ENCODE measurements at places on chromosomes 2 and 18.

DNA sequence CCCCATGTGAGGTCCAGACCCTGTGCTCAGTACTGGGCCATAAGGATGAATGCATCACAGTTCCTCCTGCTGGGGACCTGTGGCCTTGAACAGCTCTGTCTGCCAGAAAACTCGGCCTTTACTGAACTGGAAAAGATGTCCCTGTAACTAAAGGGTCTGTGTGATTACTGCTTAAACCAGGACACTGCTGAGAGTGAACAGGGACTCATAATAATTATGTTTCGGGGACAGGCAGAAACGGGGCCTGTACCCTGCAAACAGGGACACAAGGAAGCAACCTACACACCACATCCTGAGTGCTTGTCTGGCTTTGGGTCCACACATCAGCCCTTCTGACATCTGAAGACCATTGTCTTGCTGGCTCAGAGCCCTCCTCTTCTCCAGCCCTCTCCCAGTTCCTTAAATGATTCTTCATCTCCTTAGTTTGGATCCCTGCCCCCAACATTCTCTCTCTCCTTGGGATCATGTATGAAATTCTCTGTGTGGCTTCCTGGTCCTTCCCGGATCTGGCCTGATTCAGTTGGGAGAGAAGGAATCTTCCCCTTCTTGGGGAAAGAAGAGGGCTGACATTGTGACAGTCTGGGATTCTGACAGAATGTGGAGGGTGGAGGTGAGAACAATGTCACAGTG is 248.0 kb downstream of the MYCN start:
- DNase-seq = no peak

- no peak for DNase-seq
These were observed 83.6 kb downstream of the MREG start for GRCh38 chr2:215929602-215930335.

DNA sequence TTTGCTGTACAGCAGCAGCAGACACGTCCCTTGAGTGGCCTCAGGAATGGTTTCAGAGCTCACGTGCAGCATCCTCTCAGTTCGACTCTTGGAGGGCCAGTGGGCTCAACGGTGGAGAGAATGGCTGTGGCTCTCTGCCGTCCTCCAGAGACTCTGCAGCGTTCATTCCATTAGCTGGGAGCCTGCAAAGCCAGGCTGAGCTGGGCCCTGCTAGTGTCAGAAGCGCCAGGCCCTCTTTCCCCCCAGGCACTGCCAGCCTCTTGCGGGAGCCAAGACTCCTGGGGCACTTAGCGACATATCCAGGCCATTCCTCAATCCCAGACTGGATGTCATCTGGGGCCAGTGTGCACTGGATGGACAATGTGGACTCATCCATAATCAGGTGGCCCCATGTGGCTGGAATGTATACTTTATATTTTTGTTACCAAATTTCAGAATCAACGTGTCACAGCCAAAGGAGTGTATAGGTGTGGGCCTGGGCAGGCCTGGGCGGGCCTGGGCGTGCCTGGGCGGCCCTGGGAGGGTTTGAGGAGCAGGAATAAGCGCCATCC is 125.1 kb upstream of the EPAS1 start:
- DNase-seq = no peak

- no peak for DNase-seq
These were observed 950.3 kb downstream of the SOCS6 start for GRCh38 chr18:71238974-71239624.

- DNase-seq = no peak
These were observed 33.4 kb downstream of the PUM2 start for GRCh38 chr2:20317197-20317596.

DNA sequence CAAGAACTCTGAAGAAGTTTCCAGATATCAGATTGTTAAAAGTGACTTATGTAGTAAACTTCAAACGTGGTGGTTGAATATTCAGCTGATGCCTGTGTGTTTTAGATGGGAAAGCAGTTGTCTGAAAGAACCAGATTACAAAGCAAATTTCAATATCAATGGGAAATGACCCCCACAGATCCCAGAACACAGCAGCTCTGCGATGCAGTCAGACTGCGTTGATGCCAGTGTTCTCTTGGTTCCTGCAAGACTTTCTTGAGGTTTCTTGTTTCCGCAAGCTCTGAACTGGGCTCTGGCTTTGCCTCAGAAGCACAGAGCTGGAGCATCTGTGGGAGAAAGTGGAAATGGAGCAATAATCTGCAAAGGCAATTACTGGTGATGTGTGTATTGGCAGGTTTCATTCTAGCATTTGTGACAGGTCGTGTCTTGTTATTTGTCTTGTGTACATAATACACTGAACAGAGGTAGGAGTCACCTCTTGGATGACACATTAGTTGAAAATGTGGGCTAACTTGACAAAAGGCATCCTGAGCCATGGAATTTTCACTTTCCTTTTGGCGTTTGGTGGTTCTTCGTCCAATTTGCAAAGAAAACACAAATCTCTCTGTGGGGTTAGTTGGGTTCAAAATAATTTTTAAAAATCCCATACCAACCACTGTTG is 10.8 kb upstream of the LYPD6B start:
- DNase-seq = no peak

GRCh38 chr18:31156821-31157763 is 5.6 kb downstream of the DSC1 start:
- DNase-seq = no peak

- DNase-seq = no peak
These were observed 342.7 kb downstream of the TDRD15 start for GRCh38 chr2:21466341-21466927.

GRCh38 chr2:235594041-235594440 is 100.2 kb downstream of the AGAP1 start:
- DNase-seq = peak; percentile 27

DNA sequence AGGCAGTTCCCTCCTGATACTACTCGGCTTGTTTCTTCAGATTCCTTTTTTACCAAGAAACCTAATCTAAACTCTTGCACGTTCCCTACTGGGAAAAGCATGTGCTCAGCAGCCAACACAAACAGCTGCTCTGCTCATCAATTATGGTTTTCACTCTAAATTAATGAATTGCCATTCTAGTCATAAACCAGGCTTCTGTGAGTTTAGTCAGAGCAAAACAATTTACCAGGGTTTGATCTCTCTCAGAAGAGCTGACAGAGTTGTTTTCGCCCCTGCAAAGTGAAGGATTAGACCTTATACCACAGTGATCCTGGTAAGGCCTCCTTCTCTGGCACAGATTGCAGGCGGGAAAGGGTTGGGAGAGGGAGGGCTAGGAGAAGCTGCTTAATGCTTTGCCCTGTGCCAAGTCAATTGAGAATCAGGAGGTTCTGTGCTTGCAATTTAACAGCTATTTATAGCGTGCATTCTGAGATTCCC is 57.2 kb downstream of the REEP1 start:
- DNase-seq = no peak

DNA sequence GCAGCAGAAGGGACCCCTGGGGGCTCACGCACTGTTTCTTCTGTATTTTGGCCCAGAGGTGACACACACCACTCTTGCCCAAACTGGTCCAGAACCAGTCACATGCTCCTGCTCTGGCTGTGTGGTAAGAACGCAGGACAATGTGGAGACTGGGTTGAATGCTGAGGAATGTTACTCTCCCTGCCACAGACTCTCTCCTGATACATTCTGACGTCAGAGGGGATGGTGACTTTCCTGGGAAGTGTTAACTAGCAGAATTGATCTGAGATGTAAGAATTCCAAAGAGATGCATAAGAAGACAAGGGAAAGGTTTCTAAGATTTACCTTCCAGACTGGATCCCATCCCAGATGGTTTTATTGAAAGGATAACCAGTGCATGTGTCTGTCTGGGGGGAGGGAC is 100.8 kb downstream of the ASB1 start:
- DNase-seq = no peak

DNA sequence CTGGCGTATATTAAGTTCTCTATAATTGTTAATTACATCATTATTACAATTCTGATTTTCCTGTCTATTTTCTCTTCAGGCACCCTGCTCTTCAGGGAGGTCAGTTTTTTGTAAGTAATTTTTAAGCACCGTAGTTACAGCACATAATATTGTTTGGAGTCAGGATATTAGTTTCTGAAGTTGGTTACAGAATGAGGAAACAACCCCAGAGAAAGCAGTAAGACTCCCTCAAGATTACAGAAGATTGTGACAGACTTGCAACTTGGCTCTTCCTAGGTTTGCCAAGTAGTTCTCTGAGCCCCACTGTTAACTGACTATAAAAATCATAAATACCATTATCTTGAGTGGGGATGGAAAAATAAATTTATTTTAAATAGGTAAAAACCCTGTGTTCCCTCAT is 921 bp downstream of the RPE start:
- no peak for DNase-seq

GRCh38 chr2:140892436-140892835 is 1238.4 kb downstream of the LRP1B start:
- no peak for DNase-seq

DNA sequence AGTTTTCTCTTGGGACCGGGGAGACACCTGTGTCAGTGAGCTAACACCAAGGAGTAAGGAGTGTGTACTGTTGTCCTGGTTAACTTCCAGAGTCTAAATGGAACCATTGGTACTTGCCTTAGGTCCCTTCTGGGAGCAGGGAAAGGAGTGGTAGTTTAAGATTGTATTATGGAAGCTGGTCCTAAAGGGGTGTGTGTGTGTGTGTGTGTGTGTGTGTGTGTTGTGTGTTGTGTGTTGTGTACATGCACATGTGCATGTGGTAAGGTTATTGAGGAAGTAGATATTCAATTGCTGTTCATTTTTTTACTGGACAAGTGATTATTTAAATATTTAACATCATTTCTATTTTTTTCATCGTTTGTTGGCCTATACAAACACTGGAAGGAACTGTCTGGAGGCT is 1.4 kb downstream of the APLF start:
- DNase-seq = no peak

- DNase-seq = no peak
These were observed 45.4 kb upstream of the REG3G start for GRCh38 chr2:78980152-78980465.

GRCh38 chr2:197128126-197128525 is 182.5 kb downstream of the ANKRD44 start:
- peak; percentile 42 for DNase-seq

- DNase-seq = no peak
These were observed 34.3 kb upstream of the GPD2 start for GRCh38 chr2:156401861-156402260.

DNA sequence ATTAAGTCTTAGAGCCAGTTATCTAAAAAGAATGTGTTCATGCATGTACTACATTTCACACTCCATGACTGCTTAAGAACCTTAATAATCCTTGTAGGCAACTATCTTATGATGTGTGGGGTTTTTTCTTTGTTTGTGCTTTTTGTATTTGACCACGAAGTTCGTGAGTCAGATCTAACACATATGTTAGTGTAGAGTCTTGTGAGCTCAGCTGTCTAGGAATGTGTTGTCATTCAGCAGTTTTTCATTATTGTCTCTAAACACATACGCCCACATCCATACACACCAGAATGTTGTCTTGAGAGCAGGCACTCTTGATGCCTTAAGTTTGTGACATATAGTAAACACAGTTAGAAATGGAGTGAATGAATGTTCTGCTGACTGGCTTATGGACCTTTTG is 38.4 kb downstream of the CAB39 start:
- DNase-seq = no peak

- no peak for DNase-seq
These were observed 59.6 kb upstream of the PSME4 start for GRCh38 chr2:54030396-54030741.

- no peak for DNase-seq
These were observed 171.6 kb downstream of the PIK3C3 start for GRCh38 chr18:42126586-42126985.

GRCh38 chr2:200121931-200122330 is 166.5 kb downstream of the MAIP1 start:
- DNase-seq = no peak

- no peak for DNase-seq
These were observed 6.4 kb upstream of the NPAS2 start for GRCh38 chr2:100813527-100813926.

GRCh38 chr2:121338281-121338680 is 53.3 kb upstream of the TFCP2L1 start:
- DNase-seq = no peak

DNA sequence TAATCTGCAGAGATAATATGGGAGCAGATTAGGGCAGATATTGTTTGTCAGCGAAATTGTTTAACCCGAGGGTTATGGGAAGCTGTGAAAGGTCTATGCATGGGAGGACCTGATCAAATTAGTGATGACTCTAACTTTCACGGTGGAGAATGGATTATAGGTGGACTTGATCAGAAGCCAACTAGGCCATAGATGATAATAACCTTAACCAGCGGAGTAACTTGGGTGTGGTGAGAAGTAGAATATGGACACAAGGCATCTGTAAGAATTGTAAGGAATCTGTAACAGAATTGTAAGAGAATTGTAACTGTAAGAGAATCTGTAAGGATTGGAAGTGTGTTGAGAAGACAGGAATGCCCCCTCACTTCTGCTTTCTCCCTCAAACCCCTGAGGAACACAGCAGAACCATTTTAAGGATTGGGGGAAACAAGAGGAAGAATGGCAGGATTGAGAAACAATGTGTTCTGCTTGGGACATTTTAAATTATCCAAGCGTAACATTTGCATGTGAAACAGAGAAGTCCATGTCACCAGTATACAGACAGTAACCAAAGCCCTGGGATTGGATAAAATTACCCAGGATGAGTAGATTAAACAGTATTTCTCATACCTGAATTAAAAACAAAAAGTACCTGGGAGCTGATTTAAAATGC is 14.9 kb upstream of the SLC39A10 start:
- no peak for DNase-seq

DNA sequence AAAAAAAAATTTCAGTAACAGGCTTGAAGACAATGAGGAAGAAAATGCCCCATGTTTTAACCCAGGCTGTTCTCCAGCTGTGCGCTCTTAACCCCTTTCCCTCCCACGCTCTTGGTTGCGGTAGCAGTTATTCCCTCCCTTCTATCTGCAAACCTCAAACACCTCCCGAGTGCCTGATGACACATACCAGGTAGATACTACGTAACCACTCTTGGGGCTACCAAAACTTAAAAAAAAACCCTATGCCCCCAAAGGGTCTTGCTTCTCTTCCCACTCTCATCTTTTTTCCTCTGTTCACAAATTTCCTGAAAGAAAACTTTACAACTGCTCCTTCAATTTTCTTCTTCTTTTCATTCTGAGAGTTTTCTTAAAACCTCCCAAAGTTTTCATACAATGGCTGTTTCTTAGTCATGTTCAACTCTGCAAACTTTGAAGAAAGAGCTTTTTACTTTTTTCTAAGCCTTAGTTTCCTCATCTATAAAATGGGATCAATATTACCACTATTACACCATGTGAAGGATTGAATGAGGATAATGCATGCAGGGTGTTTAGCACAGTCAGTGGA is 4.9 kb upstream of the DRC1 start:
- DNase-seq = no peak

- DNase-seq = no peak
These were observed 5.2 kb downstream of the PROC start for GRCh38 chr2:127423478-127423843.

- DNase-seq = no peak
These were observed 619 bp upstream of the FAM168B start for GRCh38 chr2:131093696-131094462.

DNA sequence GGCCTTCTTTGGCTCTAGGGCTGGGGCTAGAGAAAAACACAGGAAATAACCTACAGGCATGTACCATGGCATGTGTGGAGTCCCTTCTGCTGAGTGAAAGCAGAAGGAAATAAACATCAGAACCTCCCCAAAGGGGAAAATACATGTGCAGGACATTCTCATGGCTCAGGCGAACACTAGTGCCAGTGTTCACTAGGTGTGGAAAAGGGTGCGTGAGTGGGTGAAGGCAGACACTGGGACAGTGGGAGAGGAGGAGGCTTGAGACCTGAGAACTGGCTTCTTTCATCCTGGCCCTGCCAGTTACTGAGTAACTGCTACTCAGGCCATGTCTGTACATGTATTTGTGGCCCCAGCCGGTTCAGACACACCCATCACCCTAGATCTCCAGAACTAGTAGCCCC is 268.2 kb downstream of the PRKCE start:
- DNase-seq = no peak
